ENCODE measurements at places on chromosomes 5 and 9.

DNA sequence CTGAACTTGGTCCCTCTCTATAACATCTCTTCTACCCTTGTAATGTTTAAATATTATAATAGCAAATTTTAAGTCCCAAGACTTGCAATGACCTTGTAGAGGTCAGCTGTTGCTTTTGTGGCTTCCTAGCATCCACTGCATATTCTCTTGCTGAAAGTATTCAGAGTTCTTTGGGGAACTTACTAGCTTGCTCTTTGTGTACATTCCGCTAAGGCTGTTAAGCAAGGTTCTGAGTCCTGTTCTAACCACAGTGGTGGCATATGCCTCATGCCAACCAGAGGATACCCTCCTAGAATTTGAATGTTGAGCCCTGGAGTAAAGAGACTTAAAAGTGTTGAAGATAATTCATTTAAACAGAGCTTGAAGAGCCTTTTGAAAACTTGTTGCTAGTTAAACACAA, 570.9 kb downstream of the TLE1 start:
- no peak for DNase-seq

- no peak for DNase-seq
Observed at GRCh38 chr9:3743901-3744413, 218.2 kb upstream of the RFX3 start.

- no peak for DNase-seq
Observed at GRCh38 chr9:133505186-133505830, 19.5 kb downstream of the MYMK start.

DNA sequence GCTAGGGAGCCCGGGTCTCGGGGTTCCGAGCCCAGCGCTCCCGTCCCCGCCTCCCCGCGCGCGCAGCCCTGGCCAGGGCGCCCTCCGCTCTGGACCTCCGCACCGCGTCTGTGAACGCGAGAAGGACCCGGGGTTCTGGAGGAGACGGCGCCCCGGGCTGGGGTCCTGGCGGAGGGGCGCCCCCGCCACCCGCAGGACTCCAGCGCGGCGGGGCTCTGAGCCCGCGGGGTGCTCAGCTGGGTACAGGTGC, 431 bp downstream of the TMOD1 start:
- DNase-seq = no peak

DNA sequence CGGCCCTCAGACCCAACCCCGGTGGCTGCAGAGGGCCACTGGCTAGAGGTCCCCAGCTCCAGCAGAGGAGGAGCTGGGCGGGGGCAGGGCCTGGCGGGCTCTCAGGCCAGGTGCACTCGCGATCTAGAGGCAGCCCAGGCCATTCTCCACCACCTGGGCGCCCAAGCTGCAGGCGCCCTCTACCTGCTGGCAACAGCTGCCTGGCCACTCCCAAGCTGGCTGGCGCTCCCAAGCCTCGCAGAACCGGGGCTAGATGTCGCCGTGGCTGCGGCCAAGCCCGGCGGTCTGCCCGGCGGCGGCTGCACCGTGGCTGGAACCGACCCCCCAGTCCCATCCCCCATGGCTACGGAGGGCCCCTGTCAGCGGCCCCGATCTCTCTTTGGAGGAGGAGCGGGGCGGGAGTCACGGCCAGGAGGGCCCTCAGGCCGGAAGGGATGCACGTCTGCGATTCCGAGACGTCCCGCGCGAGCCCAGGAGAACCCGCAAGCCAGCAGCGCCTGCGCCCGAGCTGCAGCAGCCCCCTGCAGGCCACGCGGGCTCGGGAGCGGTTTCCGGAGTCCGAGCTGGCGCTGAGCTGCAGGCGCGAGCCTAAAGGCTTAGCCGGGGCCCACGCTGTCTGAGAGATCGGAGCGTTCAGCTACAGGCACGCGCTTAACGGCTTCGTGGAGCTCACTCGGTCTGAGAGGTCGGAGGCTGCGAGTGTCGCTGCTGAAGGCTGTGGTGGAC, 44.3 kb upstream of the BICD2 start:
- DNase-seq = peak; percentile 47

DNA sequence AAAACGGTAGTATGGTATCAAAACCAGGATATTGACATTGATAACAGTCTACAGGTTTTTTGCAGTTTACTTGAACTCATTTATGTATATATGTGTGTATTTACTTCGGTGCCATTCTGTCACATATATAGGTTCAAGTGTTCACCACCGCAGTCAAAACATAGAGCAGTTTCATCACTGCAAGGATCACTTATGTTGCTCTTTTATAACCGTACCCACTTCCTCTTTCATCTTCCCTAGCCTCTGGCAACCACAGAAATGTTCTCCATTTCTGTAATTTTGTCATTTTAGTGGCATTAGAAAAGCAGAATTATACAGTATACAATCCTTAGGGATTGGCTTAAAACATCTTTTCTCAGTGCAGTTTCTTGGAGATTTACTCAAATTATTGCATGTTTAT, 90.3 kb downstream of the SH3GL2 start:
- no peak for DNase-seq

- no peak for DNase-seq
Observed at GRCh38 chr9:4904322-4905134, 80.5 kb upstream of the JAK2 start.

GRCh38 chr9:32500768-32501167, 25.2 kb downstream of the RIGI start:
- no peak for DNase-seq

DNA sequence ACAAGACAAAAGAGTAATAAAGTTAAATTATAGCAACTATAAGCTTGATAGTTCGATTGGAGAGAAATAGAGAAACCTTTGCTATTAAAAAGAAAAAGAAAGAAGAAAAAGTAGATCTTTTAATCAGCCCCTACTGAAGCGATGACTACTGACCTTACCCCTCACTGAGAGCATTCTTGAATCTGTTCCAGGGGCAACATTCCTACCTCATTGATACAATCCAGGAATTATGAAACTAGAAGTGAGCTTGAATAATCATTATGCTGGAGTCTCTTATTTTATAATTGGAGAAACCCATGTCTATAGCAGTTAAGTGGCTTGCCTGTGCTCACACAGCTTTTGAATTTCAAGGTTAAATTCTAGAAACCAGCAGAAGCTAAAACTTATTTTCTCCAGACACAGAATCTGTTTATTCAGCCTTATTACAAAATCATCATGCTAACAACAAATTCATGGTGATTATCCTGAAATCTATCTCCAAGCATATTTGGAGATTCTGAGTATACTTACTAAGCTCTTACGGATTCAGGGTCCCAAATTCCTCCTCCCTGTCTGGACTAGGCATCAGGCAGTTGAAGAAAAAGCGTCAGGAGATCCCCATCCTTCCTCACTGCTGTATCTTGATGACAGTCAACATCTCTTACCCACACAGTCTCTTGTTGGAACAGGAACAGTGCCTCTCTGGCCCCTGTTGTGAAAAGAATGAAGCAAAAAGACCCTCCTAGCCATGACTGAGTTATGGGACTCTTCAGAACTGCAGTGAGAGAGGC, 547.6 kb upstream of the WWC1 start:
- DNase-seq = no peak

DNA sequence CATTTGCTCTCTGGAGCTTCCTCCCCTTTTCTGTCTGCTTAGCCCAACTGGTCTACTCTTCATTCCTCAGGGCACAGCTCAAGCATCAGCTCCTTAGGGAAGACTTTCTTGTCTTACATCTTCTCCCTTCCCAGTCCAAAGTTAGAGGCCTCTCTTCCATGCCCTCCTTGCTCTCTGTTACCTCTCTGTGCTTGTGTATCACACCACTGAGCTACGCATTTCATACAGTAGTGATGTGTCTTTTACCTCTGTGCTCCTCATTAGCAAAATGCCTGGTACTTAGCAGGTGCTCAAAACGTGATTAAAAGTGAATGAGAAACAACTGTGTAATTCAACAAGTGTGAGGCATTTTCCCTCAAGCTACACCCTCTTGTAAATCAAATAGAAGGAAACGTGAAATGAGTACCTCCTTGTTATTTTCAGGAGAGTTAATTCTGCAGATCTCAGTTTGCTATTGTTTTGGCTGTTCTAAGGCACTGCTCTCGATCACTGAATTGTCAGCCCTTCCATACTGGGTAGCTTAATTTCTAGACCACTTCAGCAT, 39.0 kb downstream of the ERAP1 start:
- no peak for DNase-seq

DNA sequence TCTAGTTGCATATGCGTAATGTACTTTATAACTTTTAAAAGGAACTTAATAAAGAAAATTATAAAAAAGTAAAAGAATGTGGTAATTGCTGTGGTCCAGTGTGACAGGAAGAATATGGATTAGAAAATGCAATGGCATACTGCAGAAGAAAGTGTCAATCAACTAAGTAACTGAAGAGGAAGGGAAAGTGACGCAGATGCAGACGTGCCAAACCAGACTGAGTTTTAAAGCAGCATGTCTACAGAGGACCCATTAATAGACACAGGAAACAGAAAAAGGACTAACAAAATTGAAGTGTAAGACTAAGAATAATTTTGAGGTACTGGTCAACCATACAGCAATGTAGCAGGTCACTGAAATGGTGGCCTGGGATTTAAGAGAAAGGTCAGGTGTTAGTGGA, 73.3 kb downstream of the DPYSL3 start:
- no peak for DNase-seq

GRCh38 chr5:76473661-76474060, 70.6 kb downstream of the IQGAP2 start:
- no peak for DNase-seq

DNA sequence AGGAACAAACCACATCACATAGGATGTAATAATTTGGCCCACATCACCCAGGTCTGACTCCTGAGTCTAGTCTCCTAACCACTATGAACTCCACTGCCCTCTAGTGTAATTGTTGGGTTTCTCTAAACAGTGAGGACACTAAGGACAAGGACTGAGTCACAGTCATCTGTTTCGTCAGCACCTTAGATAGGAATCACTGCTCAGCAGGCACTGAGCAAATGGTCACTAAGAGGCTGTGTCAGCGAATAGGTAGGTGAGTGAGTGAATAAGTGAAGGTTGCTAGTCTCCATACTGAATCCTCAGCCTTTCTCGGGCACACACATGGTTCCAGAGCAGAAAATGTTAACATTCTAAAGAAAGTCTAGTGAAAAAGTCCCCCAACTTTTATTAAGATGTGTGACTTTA, 278.6 kb downstream of the SPOCK1 start:
- no peak for DNase-seq

DNA sequence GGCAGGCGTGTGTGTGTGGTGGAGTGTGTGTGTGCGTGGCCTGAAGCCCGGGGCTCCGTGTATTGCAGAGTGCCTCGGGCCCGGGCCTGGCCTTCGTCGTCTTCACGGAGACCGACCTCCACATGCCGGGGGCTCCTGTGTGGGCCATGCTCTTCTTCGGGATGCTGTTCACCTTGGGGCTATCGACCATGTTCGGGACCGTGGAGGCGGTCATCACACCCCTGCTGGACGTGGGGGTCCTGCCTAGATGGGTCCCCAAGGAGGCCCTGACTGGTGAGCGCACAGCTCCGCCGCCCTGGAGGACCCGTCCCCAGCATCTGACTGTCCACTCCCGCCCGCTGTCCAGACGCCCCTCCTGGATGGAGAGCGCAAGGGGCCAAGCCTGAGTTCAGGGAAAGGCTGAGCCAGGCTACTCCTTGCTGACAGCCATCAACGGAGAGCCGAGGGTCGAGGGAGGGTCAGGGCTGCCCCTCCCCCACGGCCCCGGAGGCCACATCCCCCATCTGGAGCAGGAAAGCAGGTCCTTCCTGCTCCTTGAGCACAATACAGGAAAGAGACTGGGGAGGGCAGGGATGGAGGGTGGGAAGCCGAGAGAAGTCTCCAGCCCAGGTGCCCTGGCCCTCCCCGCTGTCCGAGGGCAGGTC, 18.4 kb downstream of the SLC6A18 start:
- DNase-seq = no peak

GRCh38 chr9:107249665-107250285, 33.3 kb upstream of the RAD23B start:
- DNase-seq = no peak

DNA sequence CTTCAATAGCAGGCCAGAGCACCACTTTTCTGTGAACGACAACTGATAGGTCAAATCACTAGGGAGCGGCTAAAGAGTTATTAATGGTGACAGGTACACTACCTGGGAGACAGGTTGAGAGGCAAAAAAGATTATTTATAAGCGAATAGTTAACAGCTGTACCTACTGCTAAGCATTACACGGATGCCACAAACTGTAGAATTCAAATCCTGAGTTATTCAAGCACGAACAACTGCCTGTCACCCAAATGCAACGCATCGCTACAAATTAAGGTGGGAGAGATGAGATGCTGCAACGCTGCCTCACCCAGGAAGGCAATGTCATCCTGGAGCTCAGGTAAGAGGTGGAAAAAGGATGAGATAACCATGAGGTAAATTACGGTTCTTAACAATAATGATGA, 342.9 kb downstream of the BNC2 start:
- no peak for DNase-seq

GRCh38 chr5:179795863-179796833, 2.4 kb downstream of the LTC4S start:
- peak; percentile 92 for DNase-seq

GRCh38 chr9:137309368-137310188, 7.5 kb upstream of the NRARP start:
- DNase-seq = no peak

DNA sequence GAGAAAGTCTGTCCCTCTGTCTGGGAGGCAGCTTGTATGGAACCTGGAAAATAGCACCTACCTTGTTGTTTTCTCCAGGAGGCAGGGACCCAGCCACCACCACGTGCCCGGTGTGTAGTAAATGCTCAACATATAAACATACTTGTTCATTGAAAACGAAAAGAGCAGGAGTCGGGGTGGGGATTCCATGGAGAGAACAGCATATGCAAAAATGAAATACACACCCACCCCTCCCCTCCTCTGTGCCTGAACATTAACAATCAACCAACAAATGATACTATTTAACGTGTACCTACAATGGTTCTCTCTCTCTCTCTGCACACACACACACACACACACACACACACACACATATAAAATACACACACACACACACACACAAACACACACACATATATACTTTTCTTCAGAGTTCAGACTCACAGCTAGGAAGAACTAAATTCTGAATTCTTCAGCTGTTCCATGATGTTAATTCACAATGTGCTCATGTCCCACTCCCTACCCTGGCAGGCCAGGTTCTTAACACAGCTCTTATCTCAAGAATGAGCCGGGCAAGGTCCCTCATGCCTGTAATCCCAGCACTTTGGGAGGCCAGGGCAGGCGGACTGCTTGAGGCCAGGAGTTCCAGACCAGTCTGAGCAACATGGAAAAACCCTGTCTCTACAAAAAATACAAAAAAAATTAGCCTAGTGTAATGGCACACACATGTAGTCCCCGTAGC, 16.3 kb upstream of the DENND1A start:
- no peak for DNase-seq

GRCh38 chr5:78221964-78222451, 72.5 kb downstream of the AP3B1 start:
- no peak for DNase-seq

DNA sequence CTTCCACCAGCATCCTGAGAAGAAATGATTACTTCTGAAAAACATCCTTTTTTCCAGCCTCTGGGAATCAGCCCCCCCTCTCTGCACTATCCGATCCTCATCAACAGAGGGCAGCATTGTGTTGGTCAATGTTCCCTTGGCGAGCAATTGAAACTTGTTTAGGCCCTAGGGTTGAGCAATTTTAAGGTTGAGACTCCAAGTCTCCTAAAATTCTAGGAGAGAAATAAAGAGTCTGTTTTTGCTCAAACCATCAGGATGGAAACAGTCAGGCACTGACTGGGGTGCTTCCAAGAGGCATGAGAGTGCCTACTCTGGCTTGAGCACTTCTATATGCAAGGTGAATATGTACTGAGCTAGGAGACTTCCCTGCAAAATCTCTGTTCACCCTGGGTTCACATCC, 12.4 kb upstream of the CYFIP2 start:
- DNase-seq = peak; percentile 23

GRCh38 chr5:108129129-108129528, 252.8 kb downstream of the FBXL17 start:
- no peak for DNase-seq

GRCh38 chr9:111979561-111979960, 82.9 kb downstream of the UGCG start:
- DNase-seq = no peak

Data from muscle of back (tissue), 13 donors.